Lung (tissue), 17 donors: ENCODE measurements at places on chromosomes 2 and 18. TPM values are rescaled to one million over a fixed set of nuclear protein-coding genes. Genes with fewer than 3 reads are reported as not detected.

DNA sequence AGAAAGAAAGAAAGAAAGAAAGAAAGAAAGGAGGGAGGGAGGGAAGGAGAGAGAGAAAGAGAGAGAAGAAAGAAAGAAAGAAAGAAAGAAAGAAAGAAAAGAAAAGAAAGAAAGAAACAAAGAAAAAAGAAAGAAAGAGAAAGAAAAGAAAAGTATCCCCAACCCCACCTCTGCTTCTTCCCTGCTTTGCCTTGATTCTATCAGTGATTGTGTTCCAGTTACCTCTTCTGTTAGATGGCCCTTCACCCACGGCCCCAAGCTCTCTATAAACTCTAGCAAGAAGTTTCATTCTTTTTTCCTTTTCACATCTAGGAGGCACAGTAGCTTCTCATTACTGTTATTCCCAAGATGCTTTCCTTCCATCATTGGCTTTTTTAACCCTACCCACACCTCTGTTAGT, 1097.5 kb upstream of the ZEB2 start:
- DNase-seq, result no peak

GRCh38 chr2:101770726-101771125, 73.2 kb downstream of the MAP4K4 start:
- DNase-seq, result no peak

DNA sequence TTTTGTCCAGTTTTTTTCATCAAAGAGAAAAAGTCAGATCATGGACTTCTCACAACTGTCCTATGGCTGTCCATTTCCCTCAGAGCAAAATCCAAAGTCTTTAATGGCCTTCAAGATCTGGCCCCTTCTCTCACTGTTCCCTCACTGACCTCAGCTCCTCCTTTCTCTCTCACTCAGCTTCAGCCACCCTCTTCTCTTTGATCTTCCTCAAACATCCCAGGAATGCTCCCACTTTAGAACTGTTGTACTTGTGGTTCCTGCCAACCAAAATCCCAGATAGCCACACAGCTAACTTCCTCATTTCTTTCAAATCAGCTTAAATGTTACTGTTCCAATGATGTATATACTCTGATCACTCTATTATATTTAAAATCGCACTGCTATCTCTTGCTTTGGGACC, 82.9 kb downstream of the NUP35 start:
- peak; percentile 44 for DNase-seq

- DNase-seq, result peak; percentile 35
Observed at GRCh38 chr2:52429171-52429570, 1338.4 kb upstream of the CHAC2 start.

ARHGAP15 gene
- total RNA-seq, result 74.3 TPM
